ENCODE measurements at places on chromosomes 13 and 19. TPM values are rescaled to one million over a fixed set of nuclear protein-coding genes. Genes with fewer than 3 reads are reported as not detected.

DNA sequence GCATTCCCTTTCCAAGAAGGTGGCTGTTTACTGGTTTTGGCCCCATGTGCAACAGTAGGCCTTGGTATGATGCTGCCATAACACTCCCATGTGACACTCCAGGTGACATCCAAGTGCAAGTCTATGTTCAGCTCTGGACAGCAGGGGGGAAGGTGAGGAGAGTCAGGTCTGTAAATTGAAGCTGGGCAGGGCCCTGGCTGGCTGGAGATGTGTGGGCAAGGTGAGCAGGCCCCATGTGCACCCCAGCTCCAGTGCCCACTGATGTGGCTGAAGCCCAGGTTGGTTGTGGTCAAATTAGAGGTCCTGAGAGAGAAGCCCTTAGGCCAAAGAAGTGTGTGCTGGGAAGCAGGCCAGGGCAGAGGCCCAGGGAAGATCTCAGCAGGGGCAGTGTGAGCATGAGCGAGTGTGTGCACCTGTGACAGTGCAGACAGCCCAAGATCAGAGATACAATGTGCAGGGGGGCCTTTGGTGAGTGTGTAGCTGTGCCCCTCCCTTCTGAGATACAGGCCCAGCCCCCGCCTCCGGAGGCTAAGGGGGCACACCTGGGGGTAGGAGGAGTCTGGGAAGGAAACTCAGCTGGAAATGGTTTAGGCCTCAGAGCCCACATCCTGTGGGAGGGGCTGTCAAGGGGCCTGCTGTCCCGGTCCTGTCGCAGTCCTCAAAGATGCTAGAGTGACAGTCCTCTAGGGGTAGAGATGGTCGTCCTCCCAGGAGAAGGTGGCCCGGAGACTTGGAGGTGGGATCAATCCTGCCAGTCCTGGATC, 18.6 kb downstream of the DEDD2 start:
- peaks cover 29% of the 10 kb centered on the region for H3K36me3 ChIP-seq
- H3K27ac ChIP-seq: peak overlapping the region; percentile 95
- peak; percentile 88 for DNase-seq
- no peaks in the 10 kb centered on the region for H3K27me3 ChIP-seq
- H3K4me1 ChIP-seq: peaks cover 84% of the 10 kb centered on the region
- peak overlapping the region; percentile 57 for H3K4me3 ChIP-seq

- no peaks in the 10 kb centered on the region for H3K27me3 ChIP-seq
- no peaks in the 10 kb centered on the region for H3K36me3 ChIP-seq
- H3K4me1 ChIP-seq: peaks cover 46% of the 10 kb centered on the region
Measured at GRCh38 chr13:40665126-40666044, 1.1 kb downstream of the FOXO1 start.

DNA sequence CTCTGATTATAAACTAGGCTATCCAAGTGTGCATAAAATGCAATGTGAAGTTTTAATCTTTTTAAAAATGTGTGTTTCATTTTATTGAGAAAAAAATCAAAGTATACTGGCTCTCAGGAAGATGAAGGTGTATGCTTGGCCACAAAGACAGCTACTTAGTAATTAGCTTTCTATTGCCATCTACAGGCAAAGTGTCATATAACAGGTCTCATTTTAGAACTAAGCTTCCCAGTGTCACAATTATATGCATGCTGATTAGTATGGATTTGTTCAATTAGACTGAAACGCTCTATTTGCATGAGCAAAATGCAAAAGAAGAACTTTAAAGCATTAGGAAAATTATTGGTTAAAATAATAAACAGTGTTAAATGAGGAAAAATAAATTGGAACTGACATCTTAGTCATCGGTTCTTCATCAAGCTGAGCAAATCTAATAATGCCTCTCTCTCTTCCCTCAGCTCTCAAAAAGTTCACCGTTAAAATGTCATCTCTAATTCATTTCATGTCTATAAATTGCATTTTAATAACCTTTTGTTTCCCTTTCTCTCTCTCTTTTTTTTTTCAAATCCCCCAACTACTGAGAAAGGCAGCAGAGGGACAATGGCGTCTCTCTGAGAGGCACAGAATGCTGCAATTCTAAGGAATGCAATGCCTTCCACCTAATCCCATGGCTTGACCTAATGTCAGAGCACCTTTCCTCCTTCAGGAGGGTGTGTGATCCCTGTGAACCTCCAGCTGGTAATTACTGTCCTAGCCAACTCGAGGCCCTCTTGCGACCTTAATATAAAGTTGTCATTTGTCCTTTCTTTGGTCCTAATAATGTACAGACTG, 313.1 kb upstream of the MAB21L1 start:
- no peaks in the 10 kb centered on the region for H3K36me3 ChIP-seq
- no peak overlapping the region for H3K4me3 ChIP-seq
- no peak overlapping the region for H3K27ac ChIP-seq
- no peak for DNase-seq
- H3K4me1 ChIP-seq: no peaks in the 10 kb centered on the region
- H3K27me3 ChIP-seq: no peaks in the 10 kb centered on the region

DNA sequence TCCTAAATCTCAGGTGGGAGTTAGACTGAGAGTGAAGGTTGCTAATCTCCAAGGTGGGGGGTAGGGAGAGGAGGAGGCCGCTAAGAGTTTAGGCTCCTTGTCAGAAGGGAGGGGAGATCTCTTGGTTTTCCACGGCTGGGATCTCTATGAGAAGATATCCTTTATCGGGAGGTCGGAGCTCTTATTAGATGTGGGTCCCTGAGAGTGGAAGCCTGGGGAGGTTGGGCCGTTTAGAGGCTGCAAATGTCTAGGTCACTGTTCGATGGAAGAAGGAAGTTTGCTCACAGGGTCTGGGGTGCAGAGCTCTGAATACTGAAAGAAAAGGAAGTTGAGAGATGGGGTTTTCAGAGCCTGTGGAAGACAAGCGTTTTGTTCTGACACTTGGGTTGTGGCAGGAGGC, 3.8 kb downstream of the MYADM start:
- DNase-seq: no peak
- H3K4me3 ChIP-seq: no peak overlapping the region
- H3K27ac ChIP-seq: no peak overlapping the region
- peaks cover 48% of the 10 kb centered on the region for H3K4me1 ChIP-seq
- H3K27me3 ChIP-seq: no peaks in the 10 kb centered on the region

DNA sequence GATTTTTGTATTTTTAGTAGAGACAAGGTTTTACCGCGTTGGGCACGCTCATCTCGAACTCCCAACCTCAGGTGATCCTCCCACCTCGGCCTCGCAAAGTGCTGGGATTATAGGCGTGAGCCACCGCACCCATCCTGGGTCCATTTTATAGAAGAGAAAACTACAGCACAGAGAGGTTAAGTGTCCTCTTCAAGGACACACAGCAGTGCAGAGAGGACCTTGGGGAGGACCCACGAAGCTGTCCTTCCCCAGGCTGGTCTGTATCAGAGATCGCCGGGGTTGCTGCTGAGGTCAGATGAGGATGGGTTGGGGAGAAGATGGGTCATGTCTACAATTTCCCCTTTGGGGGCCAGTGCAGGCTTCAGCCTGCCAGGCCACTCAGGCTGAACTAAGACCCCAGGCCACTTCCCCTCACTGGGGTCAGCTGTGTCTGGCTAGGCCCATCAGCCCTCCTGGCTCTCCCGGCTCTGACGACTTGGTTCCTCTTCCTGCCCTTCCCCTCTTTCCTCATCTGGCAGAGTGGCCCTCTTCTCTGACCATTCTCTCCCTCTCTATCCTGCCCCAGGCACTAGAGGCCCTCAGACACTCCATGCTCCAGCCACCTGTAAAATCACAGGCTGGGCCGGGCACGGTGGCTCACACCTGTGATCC, 9.6 kb downstream of the MYO1F start:
- H3K36me3 ChIP-seq: peaks cover 6% of the 10 kb centered on the region
- H3K4me3 ChIP-seq: no peak overlapping the region
- DNase-seq: no peak

DNA sequence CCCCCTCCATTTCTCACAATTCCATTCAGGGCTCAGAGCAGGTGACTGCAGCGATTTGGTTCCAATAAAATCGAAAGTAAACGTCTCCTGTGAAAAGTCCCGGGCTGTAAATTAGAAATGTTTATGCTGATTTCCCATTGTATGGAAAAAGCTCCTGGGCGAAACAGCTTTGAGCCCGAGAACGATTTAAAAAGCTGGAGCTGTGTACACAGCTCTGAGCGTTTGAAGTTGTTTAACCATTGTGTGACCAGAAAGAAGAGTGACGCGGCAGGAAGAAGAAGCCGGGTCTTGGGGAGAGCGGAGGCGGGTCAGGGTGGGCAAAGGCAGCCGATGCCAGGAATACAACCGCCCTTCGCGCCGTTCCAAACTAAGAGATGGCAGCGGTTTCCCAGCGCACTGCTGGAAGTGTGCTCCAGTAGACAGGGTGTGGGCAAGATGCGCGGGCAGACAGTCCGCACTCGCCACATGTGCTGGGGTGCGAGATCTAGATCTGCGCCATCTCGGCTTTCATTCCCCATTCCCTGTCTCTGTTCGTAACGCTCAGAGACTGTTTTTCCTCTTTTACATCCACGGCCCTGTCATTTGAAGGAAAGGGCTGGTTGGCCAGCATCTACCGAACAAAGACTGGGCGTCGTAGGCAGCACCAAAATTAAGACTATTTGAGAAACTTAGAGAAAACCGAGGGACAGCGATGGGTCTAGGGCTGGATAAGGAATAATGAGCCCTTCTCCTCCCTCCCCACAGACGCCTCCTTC, 960 bp upstream of the GSX1 start:
- H3K27ac ChIP-seq: no peak overlapping the region
- peaks cover 52% of the 10 kb centered on the region for H3K27me3 ChIP-seq
- peak overlapping the region; percentile 75 for H3K4me3 ChIP-seq
- H3K4me1 ChIP-seq: peaks cover 35% of the 10 kb centered on the region
- H3K36me3 ChIP-seq: no peaks in the 10 kb centered on the region

DNA sequence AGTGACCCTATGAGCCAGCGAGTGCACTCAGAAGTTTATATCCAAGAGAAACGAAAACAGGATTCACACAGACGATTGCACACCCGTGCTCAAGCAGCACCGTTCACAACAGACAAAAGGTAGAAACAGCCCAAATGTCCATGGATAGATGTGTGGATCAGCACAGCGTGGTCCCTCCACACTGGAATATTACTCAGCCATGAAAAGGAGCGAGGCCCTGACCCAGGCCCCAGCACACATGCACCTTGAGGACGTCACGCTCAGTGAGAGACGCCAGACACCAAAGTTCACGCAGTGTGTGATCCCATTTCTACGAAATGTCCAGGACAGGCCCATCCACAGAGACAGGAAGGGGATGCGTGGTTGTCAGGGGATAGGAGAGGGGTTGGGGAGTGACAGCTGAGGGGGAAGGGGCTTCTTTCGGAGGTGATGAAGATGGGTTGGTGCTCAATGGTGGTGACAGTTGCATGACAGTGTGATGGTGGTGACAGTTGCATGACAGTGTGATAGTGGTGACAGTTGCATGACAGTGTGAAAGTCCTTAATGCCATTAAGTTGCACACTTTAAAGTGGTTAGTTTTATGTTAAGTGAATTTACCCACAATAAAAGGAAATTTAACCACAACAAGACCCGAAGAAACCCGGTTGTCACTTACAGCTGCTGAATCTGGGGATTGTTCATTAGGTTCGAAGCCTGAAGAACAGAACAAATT, 18.9 kb upstream of the SLC39A3 start:
- no peak overlapping the region for H3K4me3 ChIP-seq
- no peak overlapping the region for H3K27ac ChIP-seq
- H3K4me1 ChIP-seq: no peaks in the 10 kb centered on the region
- no peak for DNase-seq
- H3K27me3 ChIP-seq: no peaks in the 10 kb centered on the region

GRCh38 chr13:89857502-89857901, 1490.0 kb upstream of the MIR17HG start:
- no peaks in the 10 kb centered on the region for H3K4me1 ChIP-seq
- H3K27me3 ChIP-seq: no peaks in the 10 kb centered on the region
- no peak for DNase-seq
- H3K27ac ChIP-seq: no peak overlapping the region

- no peak overlapping the region for H3K27ac ChIP-seq
- no peaks in the 10 kb centered on the region for H3K4me1 ChIP-seq
- H3K36me3 ChIP-seq: no peaks in the 10 kb centered on the region
- no peak for DNase-seq
- H3K27me3 ChIP-seq: no peaks in the 10 kb centered on the region
Measured at GRCh38 chr13:48603375-48603774, 50.4 kb upstream of the CYSLTR2 start.

DNA sequence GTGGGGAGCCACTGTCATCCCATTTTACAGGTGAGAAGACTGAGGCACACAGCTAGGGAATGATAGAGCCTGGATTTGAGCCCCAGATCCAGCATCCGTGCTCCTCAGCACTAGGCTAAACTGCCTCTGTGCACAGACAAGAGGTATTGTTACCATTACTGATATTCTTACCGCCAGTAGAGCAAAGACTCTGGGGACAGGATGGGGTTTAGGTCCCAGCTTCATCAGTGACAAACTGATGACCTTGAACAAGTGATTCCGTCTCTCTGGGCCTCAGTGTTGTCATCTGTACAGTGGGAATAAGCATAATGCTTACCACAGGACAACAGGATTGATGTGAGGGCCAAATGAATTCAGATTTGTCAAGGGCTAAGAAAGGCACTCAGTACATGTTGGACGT, 16.5 kb downstream of the AXL start:
- H3K27ac ChIP-seq: no peak overlapping the region
- no peak overlapping the region for H3K4me3 ChIP-seq
- H3K27me3 ChIP-seq: peaks cover 2% of the 10 kb centered on the region

DNA sequence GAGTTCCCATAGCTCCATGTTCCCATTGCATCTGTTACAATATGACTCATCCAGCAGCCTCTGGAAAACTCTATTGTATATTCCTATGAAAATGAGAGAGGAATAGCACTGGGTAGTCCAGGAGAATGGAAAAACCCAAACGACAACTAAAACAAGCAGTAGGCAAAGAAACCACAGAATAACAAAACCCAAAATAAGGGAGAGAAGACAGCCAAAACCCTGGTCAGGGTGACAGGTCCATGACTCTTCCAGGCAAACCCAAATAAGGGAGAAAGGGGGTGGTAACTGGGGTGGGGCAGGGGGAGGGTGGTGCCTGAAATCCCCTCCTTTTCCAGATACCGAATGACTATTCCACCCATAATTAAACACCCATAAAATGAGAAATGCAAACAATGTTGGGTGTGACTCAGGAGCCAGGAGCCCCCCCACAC, 4.0 kb upstream of the ZNF8 start:
- peaks cover 17% of the 10 kb centered on the region for H3K4me1 ChIP-seq
- no peak for DNase-seq
- H3K4me3 ChIP-seq: no peak overlapping the region
- no peak overlapping the region for H3K27ac ChIP-seq
- H3K27me3 ChIP-seq: no peaks in the 10 kb centered on the region

- no peak for DNase-seq
- peak overlapping the region; percentile 19 for H3K27ac ChIP-seq
- peaks cover 55% of the 10 kb centered on the region for H3K36me3 ChIP-seq
- no peaks in the 10 kb centered on the region for H3K27me3 ChIP-seq
- no peaks in the 10 kb centered on the region for H3K4me1 ChIP-seq
- no peak overlapping the region for H3K4me3 ChIP-seq
Measured at GRCh38 chr13:77207943-77208342, 119.0 kb downstream of the MYCBP2 start.

Gene ZGLP1
- not detected for polyA plus RNA-seq

Gene SYCN
- polyA plus RNA-seq: not detected

Gene ZNF345
- polyA plus RNA-seq: 12.9 TPM

Gene PTGIR
- polyA plus RNA-seq: 11.5 TPM

Gene IZUMO2
- not detected for polyA plus RNA-seq

Gene RFPL4AL1
- polyA plus RNA-seq: not detected

Gene ZNF99
- not detected for polyA plus RNA-seq

Gene PCDH9
- polyA plus RNA-seq: 0.08 TPM

All from CD4-positive, CD25-positive, alpha-beta regulatory T cell (primary cell).